ENCODE measurements at places on chromosomes 6 and 20.

DNA sequence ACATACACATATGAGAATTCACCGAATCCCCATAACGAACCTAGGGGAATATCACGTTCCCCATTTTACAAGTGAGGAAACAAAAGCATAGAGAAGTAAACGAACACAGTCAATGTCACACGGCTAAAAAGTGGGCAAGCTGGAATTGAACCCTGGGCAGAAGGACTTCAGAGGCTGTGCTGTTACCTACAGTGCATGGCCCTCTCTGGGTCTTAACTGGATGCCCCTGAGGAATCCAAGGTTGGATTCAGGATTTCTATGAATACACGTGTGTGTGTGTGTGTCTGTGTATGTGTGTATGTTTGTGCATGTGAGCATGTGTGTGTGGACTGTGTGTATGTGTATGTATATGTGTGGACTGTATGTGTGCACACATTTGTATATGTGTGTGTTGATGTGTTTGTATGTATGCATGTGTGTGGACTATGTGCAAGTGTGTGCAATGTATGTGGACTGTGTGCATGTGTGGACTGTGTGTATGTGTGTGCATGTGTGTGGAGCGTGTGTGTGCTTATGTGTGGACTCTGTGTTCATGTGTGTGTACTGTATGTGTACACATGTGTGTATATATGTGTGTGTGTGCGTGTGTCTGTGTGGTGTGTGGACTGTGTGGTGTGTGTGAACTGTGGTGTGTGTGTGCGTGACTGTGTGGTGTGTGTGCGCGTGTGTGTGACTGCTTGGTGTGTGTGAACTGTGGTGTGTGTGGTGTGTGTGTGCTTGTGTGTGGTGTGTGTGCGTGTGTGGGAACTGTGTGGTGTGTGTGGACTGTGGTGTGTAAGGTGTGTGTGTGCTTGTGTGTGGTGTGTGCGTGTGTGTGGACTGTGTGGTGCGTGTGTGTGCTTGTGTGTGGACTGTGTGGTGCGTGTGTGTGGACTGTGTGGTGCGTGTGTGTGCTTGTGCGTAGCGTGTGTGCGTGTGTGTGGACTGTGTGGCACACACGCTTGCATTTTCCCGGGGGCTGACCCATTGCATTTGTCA, 49.0 kb downstream of the HNF4A start:
- DNase-seq: no peak

- no peak for DNase-seq
Observed at GRCh38 chr6:13515912-13516311, 28.5 kb upstream of the GFOD1 start.

GRCh38 chr20:31515072-31515774, 981 bp downstream of the HM13 start:
- DNase-seq: no peak

DNA sequence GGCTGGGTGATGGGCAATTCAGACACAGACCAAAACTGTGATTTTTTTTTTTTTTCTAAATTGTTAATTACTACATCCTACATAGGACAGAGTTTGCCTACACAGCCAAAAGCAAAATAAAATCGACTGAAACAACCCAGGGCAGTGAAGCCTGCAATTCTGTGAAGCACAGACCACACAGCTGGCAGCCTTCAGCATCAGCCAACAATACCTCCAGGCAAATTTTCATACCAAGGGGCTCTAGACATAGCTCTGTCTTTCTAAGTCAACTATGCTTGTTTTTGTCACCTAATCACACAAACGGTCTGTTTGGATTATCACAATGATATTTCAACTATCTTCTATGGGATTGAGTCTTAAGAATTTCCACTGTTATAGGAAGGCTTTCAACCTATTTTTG, 17.6 kb downstream of the RMND1 start:
- DNase-seq: no peak

- DNase-seq: no peak
Observed at GRCh38 chr6:41648921-41649320, 10.7 kb downstream of the MDFI start.

GRCh38 chr6:162666246-162666645, 61.3 kb downstream of the PRKN start:
- no peak for DNase-seq

- no peak for DNase-seq
Observed at GRCh38 chr6:141152951-141153350, 979.8 kb upstream of the GJE1 start.

DNA sequence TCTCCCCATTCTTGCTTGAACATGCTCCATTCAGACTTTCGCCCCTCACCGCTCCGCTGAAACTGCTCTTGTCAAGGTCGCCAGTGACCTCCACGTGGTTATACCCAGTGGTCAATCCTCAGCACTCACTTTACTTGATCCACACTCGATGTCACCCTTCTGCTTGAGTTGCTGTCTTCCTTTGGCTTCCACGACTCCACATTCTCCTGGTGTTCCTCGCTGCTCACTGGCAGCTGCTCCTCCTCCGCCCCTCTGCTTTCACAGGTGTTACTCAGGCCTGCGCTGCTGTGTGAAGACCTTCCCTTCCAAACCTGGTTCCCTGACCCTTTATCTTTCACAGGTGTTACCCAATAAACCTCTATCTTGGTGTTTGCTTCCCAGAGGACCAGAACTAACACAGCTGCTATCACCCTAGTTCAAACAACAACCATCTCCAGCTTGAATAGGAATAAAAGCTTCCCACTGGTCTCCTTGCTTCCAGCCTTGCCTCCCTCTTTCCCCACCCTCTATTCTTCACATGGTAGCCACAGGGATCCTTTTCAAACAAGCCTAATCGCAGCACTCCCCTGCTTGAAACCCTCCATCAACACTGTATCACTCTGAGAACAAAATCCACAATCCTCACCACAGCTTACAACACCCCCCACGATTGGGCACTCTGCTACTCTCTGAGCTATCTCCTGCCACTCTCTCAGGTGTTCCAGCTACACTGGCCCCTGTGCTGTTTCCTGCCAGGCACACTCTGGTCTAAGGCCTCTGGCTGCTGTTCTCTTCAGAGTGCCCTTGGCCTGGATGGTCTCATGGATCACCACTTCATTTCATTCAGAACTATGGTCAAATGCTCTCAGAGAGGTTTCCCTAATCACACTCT, 10.7 kb downstream of the PPIL1 start:
- no peak for DNase-seq

DNA sequence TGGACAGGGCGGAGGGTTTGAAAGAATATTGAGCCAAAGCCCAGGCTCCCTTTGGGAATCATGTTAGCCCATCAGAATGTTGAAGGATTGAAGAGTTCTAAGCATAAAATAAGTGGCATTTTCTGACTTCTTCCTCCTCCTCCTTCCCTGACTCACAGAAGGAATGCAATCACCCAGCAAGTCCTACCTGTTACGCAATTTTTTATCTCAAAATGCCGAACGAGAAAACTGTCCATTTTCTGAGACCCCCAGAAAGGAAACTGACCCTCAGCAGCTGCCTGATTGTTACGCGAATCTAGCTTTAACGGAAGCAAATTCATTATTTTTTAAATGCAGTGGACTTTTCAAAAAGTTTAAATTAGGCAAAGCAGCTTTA, 4.7 kb upstream of the DNAJC5 start:
- DNase-seq: no peak

- DNase-seq: no peak
Observed at GRCh38 chr6:55568808-55569439, 10.1 kb downstream of the HMGCLL1 start.

GRCh38 chr6:24859608-24860200, 61.0 kb upstream of the ARMH2 start:
- no peak for DNase-seq

DNA sequence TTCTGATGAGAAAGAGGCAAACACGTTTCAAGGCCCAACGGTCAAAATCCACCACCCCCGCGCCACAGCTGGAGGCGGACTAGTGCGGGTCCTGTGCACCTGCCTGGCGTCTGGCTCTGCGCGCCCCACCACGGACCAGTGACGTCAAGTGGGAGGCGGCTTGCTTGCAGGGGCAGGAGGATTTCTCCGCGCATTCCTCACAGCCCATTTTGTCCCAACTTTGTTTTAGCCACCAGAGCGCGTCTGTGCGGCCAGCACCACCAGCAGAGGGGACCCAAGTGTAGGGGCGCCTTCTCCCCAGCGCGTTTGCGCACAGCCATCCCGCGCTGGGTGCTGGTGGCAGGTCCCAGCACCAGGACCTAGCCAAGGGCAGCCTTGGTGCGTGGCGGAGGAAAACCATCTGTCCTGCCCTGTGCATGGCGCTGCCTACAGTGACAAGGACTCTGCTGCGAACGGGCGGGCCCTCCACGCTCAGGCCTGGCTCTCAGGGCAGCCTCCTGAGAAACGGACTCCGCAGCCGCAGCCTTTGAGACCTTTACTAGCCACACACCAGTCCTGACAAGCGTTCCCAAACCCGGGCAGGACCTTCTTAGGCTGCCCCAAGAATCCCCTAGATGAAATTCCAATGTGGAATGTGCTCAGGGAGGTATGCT, 194.8 kb upstream of the EXOC2 start:
- no peak for DNase-seq

DNA sequence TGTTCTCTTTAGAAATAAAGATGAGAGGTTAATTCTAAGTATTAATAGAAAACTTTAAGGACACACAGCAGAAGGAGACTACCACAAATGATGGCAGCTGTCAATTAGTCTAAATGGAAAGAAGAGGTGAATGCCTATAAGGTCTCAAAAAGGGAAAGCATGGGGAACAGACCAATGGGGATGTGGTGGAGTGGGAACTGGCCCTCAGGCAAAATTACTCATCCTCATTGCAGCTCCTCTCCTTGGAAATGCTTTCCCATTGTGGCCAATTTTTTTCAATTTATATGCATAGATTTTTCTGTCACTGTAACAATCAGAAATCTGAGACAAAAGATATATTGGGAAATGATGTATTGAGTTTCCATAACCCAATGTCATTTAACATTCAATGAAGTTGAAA, 222.9 kb upstream of the DEFB112 start:
- DNase-seq: no peak

- no peak for DNase-seq
Observed at GRCh38 chr20:18613553-18613952, 25.7 kb downstream of the DTD1 start.

- DNase-seq: no peak
Observed at GRCh38 chr20:50126662-50127061, 13.7 kb upstream of the UBE2V1 start.

- DNase-seq: no peak
Observed at GRCh38 chr6:148177589-148178233, 164.9 kb upstream of the SASH1 start.

- no peak for DNase-seq
Observed at GRCh38 chr20:10922506-10922905, 248.7 kb upstream of the JAG1 start.

DNA sequence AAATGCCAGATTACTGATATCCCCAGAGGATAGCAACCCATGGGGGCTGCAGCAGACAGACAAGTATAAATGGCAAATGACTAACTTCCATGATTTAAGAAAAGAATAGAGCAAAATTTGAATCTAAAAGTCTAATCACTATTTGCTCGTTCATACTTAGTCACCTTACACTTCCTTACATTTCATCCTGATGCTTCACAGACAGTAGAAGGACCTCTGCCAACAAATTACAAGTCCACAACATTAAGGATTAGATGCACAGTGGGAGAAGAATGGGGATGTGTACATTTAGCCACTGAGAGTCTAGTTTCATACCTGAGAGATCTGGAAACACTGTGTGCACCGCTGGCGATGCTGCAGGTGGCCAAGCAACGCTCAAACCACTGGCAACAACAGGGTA, 72.4 kb downstream of the FYN start:
- no peak for DNase-seq

- no peak for DNase-seq
Observed at GRCh38 chr6:106804346-106805335, 169.9 kb downstream of the CD24 start.

- peak; percentile 46 for DNase-seq
Observed at GRCh38 chr20:57392512-57393271, 1.5 kb downstream of the RBM38 start.

GRCh38 chr6:13412639-13413465, 74.5 kb downstream of the GFOD1 start:
- DNase-seq: no peak

GRCh38 chr6:20850686-20851416, 316.6 kb downstream of the CDKAL1 start:
- no peak for DNase-seq

DNA sequence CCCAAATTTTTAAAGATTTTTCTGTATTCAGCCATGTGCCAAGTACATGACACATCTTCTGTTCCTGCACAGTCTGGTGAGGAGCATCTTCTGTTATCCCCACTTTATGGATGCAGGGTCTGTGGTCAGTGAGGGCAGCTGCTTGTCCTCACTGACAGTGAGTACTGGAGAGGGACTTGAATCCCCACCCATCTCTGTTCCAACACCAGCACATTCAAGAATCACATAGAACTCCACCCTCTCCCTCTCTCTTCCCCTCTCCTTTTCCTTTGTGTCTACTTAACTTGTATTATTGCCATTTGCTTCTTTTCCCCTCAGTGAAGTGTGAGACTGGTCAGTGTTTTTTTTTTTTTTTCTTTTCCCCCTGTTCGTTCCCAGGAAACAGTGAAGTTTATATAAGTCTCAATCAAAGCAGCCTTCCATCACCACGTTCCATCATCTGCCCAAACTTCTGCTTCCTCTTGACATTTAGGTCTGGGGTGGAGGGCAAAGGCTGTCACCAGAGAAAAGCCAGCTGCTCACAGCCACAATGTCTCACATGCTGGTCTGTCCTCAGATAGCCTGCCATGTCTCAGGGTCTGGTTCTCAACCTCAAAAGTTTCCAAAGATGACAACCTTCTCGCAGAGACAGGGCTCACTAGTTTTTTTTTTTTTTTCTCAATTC, 110.0 kb upstream of the SSTR4 start:
- DNase-seq: no peak

GRCh38 chr20:64083378-64083803, 807 bp downstream of the LKAAEAR1 start:
- peak; percentile 43 for DNase-seq

- no peak for DNase-seq
Observed at GRCh38 chr6:89685311-89685710, 46.8 kb upstream of the LYRM2 start.

DNA sequence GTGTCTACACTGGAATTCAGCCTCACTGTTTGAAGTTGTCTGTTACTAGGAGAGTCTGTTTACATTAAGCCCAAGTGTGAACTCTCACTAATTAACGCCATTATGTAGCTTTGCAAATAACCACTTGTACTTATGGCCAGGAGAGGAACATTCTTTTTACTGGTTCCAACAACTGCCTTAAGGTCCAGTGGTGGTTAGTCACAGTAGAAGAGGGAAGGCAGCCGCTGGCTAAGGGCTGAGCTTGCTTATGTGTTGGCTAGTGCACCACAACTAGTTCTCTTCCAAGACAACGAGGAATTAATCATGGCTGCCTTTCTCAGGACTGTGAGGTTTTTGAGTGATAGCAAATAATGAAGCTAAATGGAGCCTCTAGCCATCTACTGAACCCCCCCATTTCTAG, 14.9 kb upstream of the SLC22A23 start:
- no peak for DNase-seq

GRCh38 chr6:12246900-12247299, 43.3 kb upstream of the EDN1 start:
- no peak for DNase-seq

Data from stimulated activated CD8-positive, alpha-beta memory T cell treated with anti-CD3 and anti-CD28 coated beads, Interleukin-4, amount 100 ng/mL, for 1 hour (primary cell).